ENCODE measurements at places on chromosomes 3 and 15.
A peak's percentile ranks its signal among the peaks of the same experiment; 100 is the strongest.

- DNase-seq, result no peak
Observed at GRCh38 chr3:120428924-120429323, 21.9 kb downstream of the FSTL1 start.

GRCh38 chr3:57065588-57065987, 5.1 kb downstream of the SPATA12 start:
- DNase-seq, result no peak

- DNase-seq, result no peak
Observed at GRCh38 chr3:26522919-26523318, 99.7 kb upstream of the LRRC3B start.

DNA sequence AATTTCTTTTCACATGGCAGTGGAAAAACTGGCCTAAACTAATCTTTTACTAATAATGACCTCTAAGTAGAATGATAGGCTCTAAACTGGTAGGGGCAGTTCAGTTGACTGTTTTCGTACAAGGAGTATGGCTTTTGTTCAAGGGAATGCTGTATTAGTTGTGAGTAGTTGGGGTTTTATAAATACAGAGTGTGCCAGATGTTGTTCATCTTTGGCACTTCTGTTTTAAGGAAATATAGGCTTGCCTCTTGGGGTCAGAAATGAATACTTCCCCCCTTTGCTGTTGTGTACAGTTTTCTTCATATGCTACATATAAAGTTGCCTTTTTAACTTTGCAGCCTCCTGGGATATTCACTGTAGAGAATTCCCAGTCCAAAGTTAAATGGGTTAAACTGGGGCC, 181.0 kb upstream of the CGNL1 start:
- no peak for DNase-seq

DNA sequence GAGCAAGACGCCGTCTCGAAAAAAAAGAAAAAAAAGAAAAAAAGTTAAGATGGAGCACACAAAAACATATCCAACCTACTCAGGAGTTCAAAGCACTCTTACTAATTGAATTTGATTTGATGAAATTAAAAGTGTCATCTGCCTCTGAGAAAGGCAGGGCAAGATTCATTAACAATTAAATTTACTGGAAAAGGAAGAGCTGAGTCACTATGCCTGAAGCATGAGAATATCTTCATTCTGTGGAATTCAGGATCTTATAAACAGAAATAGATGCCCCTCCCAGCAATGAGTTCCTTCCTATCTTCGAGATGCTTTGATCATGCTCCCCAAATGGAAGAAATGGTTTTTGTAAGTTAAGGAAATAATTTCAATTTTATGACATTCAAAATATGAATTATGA, 61.0 kb upstream of the ST3GAL6 start:
- DNase-seq, result no peak

DNA sequence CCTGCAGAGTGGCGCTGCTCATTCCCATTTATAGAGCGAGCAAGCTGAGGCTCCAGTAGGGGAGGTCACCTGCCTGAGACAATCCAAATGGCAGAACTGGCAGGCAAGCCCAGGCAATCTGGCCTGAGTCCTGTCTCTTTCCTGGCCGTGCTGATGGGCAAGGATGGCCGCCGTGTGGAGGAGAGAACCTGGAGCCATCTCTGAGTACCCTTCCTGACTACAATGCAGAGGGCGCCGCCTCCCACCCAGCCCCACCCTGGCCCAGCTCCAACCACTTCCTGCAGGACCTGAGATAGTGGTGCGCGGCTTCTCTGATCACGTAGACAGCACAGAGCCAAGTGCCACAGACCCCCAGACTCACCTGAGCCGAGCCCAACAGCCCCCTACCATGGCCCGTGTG, 7.0 kb downstream of the TLR9 start:
- DNase-seq, result peak; percentile 47

GRCh38 chr15:73964736-73965093, 27.4 kb downstream of the STOML1 start:
- peak; percentile 88 for DNase-seq

GRCh38 chr3:7977245-7978086, 524.2 kb upstream of the LMCD1 start:
- DNase-seq, result no peak

GRCh38 chr3:170044795-170045244, 7.0 kb downstream of the GPR160 start:
- no peak for DNase-seq

- no peak for DNase-seq
Observed at GRCh38 chr3:179452176-179452564, 900 bp upstream of the GNB4 start.

GRCh38 chr15:101141926-101142527, 109.8 kb downstream of the CHSY1 start:
- DNase-seq, result no peak

DNA sequence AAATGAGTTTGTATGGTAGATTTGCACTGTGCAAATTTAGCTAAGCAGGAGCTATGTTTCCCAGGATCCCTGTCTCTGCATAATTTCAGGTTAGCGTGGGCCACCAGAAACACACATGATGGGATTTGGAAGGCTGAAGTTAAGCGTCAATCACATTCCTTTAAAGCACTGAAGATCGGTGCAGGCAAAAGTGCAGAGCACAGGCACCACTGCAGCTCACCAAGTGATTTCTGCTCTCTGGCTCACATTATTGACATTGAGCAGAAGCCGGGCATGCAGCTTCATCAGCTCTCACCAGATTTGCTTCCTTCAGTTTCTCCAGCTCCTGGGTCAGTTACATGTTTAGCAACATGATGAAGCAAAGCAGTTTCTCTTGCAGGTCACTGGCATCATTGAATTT, 256.4 kb upstream of the TGFBR2 start:
- no peak for DNase-seq

DNA sequence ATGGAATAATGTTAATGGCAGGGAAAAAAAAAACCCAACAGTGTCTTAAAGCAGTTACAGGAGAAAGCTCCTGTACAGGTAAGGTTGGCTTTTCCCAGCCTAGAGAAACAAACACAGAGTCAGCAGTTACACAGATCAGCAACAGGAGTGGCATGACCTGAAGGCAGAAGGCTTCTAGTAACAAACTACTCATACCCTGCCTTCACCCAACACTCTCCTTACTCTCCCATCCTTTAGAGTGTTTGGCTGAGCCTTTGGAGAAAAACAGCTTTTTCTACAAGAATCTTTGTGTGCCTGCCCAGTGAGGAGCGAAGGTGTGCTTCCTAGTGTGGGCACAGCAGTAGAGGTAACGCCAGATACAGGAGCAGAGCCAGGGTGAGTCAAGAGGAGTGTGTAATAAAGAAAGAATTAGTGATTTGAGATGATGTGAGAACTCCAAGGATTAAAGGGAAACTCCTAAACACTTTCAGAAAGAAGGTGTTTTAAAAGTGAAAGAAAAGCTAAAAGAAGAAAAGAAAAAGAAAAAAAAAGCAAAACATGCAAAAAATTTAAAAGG, 152.7 kb downstream of the POLR2M start:
- no peak for DNase-seq

DNA sequence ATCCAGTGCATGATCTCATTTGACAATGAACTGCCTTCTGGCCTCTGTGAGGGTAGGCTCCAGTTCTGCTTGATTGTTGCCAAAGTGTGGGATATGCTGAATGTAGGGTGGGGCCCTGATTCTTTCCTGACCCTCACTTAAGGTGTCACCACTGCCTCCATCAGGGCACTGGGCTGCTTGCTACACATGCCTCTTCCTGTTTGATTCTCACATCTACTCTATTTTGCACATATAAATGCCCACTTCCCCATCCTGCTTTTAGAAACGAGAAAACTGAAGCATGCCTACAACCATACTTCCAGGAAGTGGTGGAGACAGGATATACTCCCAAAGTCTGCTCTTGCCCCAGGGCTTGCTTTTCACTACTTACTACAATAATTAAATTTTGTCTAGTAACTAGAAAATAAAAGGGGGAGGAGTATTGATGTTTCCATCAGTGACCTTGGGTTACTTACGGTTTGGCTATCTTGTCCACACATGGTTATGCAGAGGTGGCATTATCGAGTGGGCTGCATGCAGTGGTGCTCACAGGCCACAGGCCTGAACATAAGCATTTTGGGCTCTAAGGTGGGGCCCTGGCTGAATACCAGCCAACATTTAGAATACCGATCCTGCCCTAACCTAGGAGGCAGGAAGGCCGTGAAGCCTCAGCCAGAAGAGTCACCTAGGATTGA, 6.7 kb downstream of the ZDHHC3 start:
- DNase-seq, result peak; percentile 23

- peak; percentile 2 for DNase-seq
Observed at GRCh38 chr3:70982700-70983140, 600.8 kb downstream of the FOXP1 start.

DNA sequence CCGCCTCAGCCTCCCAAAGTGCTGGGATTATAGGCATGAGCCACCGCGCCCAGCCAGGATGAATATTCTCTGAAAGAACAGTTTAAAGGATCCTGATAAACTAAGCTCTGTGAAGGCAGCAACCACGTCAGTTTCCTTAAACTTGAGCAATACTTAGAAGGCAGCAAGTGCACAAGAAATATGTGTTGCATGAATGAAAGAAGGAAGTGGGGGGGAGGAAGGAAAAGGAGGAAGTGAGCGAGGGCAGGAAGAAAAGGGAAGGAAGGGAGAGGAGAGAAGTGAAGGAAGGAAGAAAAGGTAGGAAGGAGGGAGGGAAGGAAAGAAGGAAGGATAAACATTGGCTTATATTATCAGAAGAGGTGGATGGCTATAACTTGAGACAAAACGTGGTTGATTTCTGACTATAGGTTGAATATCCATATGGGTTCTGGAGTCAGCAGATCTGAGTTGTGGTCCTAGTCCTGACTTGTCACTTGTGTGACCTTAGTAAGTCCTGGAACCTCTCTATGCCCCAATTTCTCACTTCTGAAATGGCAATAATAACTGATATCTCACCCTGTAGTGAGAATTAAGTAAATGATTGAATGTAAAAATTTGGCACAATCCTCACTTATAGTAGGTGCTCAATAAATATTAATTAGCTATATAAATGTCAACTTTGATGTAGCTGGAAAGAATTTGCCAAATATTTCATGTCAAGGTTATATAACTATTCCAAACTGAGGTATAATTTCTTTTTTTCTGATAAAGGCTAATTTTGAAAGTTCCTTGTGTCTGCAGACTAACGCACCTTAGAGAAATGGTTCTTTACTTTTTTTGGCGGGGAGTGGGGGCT, 12.0 kb upstream of the SEMA4B start:
- no peak for DNase-seq

DNA sequence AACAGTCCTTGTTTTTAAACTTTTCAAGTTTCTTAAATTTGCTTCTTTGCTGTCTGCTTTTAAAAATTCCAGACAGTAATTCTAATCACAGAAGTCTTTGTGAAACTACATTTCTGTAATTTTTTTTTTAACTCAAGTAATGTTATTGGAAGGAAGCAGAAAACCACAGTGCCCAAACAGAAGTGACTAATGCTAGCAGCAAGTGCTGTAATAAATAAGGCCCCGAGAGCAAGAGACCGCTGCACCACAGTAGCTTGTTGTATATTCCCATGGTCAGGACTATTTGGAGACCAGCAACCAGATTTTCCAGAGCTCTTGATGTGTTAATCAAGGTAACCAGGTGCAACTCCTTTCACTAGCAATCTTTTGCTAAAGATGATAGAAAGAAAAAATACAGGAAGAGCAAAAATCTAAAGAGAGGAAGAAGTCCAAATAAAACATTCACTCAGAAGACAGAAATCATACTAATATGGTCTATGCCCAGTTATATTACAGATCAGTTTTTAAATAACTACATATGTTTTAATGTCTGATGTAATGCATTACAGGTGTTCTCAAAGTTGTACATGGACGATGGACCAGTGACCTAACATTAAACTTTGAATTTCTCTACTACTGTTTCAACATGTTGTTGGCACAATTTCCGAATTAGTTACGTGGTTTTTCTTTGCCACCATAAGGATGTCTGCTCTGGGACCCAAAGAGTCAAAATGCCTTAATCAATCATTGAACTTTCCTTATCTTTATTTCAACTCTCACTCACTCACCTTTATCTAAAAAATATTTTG, 36.4 kb downstream of the WWTR1 start:
- no peak for DNase-seq

GRCh38 chr15:25176616-25176923, 221.8 kb downstream of the SNRPN start:
- DNase-seq, result no peak

GRCh38 chr3:187210545-187211327, 13.4 kb downstream of the RTP1 start:
- no peak for DNase-seq

GRCh38 chr15:25327686-25328085, 111.1 kb downstream of the UBE3A start:
- no peak for DNase-seq

GRCh38 chr15:82072926-82073537, 27.2 kb upstream of the MEX3B start:
- DNase-seq, result no peak

DNA sequence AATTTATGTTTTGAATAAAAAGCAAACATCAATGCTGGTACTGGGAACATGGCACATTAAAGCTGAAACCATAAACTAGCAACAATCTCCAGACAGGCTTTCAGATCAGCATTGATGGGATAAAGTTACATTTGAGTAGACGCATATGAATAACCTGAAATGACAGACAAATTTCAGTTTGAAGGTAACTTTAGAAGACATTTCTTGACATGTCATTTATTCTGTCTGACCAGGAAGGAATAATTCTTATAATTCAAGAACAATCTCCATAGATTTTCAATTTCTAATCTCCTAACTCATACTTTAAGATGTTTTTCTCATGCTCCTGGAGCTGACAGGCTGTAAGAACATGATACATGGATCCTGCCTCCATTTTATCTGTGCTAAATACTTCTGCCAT, 69.8 kb downstream of the PLCH1 start:
- no peak for DNase-seq

DNA sequence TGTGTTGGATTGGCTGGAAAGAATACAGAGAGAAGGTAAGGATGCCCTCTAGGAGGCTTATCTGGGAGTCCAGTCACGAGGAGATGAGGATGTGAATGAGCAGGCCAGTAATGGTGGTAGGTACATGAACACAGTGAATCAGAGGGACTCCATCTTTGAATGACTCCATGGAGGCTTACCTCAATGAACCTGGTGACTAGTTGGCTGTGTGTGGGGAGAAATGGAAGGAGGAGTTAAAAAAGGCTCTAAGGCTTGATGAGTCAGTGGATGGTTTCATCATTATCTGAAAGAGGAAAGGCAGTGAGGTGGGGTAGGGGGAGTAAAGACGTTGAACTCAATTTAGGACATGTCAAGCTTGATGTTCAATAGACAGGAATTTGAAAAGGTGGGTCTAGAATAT, 61.1 kb downstream of the KCNAB1 start:
- no peak for DNase-seq
